T-helper 1 cell (primary cell): ENCODE measurements at places on chromosomes 1 and 21.

GRCh38 chr21:34642211-34643075, 26.4 kb upstream of the CLIC6 start:
- DNase-seq, result no peak

GRCh38 chr1:71438626-71439025, 357.8 kb upstream of the ZRANB2 start:
- DNase-seq, result no peak

- no peak for DNase-seq
Observed at GRCh38 chr21:35503671-35504070, 454.6 kb upstream of the RUNX1 start.

GRCh38 chr21:42557420-42557819, 43.8 kb downstream of the SLC37A1 start:
- DNase-seq, result no peak

DNA sequence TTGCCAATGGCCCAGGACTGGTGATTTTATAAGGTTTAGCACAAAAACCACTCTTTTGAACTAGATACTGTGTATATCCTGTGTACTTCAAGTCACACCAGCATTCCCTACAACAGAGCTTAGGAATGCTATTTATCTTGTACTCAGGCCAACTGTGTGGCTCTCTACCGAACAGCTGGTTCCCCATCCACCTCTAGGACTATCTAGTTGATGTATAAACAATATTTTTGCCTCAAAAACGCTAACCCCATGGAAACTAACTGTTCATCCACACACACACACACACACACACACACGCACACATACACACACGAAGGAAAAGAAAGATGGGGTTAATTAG, 28.7 kb upstream of the SLC45A3 start:
- DNase-seq, result no peak

DNA sequence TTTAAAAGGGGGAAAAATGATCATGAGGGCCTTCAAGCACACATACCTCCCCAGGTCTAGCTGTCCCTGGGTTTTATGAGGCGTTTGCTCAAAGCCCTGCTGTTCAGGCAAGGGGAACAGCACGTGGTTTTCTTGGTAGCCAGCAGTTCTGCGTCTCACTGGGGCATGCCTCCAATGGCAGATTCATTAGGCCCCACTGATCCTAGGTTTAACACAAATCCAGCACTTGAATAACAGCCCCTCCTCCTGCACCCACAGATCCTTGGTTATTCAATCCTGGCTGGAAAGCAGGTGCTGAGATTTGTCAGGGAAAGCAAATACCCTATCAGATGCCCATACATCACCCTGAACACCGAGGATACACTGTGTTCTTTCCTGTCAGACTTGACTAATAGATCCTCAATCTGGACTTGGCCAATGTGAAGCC, 106.4 kb downstream of the ZC3H11B start:
- no peak for DNase-seq

GRCh38 chr1:61579802-61580201, 145.1 kb downstream of the TM2D1 start:
- no peak for DNase-seq

DNA sequence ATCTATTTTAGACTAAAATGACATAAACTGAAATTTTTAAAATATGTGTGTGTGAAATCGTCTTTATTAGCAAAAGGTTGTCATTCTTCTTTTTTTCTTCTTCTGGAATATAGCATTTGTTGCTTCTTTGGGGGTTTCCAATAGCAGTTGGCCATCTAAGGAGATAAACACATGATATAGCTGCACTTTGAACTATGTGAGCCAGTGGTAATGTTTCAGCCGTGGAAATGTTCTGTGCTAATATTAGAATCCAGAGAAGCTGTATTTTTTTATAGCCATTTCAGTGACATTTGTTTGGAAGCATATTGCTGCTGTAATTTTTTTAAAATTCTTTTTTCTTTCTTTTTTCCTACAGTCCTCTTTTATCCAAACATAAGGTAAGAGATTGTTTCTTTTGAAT, 75.1 kb downstream of the CNST start:
- DNase-seq, result no peak

GRCh38 chr1:32247983-32248889, 1.2 kb downstream of the FAM167B start:
- DNase-seq, result peak; percentile 69

DNA sequence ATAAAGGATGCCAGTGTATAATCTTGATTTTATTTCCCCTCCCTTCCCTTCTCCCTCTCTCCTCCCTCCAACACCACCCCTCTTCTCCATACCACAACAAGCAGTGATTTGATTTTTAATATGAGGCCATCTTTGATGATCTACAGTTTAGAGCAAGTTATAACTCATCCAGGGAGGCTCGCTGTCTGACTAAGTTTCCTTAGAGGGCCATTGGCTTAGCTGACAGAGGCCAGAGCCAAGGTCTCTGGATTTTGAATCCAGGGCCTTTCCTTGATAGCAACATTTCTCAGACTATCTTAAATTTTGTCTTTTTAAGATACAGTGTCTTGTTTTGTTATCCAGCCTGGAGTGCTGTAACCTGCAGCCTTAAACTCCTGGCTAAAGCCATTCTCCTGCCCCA, 431.0 kb upstream of the USP24 start:
- no peak for DNase-seq

DNA sequence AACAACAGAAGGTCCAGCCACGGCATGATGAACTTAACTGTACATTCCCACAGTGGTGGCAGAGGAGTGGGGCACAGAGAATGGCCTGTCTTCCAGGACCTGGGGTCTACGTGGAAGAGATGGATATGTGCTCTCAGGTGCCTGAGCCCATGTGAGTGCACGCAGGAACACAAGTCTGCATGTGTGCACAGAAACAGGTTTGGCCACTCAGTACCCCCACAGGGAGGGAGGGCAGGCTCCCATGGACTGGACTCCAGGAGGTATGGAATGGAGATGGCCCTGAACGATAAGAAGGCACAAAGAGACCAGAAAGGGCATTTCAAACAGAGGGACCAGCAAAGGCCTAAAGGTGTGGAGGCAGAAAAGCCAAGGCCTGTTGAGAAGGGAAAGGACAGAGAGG, 10.8 kb downstream of the COL9A2 start:
- DNase-seq, result no peak

- no peak for DNase-seq
Observed at GRCh38 chr1:2923351-2923750, 97.9 kb upstream of the ACTRT2 start.

- DNase-seq, result no peak
Observed at GRCh38 chr21:41222247-41223068, 54.5 kb downstream of the BACE2 start.

DNA sequence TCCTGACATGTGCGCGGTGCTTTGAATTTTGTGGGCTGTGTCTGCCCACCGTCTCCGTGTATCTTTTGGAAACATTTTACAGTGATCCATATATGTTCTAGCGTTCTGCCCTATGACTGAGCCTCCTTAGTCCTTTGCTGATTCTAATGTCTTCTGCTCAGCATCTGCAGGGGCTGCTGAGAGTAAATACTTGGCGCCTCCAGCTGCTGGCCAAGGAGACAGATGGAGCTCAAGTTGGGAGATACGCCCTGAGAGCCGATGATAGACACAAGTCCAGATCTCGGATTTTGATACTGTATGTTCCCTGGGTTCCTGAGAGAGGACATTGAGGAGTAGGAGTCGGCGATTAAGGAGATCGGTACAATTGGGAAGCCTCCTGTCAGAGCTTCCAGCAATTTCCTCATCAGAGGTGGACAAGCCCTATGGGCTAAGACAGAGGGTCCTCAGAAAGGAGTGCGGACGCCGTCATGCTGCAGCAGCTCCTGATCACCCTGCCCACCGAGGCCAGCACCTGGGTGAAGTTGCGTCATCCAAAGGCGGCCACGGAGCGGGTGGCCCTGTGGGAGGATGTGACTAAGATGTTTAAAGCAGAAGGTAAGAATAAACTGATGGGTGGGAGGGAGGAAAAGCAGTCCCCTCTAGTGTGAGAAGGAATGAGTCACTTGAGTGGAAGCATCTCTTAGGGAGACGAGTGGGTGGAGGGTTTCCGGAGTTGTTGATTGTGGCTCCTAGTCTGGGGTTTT, 390 bp downstream of the ZFP69B start:
- DNase-seq, result peak; percentile 48

DNA sequence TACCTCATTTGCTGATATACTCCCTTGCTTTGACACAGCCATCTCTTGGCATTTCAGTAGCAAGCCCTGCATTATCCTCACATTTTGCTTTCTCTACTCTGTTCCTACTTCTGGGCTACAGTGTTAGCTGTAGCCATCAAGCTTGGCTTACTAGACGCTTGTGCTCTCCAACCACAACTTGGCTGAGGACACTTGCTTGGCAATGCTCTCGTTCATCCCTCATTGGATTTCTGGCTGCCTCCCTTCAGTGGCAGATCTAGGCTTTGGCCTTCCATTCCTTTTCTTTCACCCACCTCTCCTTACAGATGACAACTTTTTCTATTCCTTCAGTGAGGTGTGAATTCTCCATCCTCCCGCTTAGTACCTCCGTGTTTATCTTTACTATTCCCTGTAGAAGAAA, 428.7 kb upstream of the LRRC7 start:
- DNase-seq, result no peak

DNA sequence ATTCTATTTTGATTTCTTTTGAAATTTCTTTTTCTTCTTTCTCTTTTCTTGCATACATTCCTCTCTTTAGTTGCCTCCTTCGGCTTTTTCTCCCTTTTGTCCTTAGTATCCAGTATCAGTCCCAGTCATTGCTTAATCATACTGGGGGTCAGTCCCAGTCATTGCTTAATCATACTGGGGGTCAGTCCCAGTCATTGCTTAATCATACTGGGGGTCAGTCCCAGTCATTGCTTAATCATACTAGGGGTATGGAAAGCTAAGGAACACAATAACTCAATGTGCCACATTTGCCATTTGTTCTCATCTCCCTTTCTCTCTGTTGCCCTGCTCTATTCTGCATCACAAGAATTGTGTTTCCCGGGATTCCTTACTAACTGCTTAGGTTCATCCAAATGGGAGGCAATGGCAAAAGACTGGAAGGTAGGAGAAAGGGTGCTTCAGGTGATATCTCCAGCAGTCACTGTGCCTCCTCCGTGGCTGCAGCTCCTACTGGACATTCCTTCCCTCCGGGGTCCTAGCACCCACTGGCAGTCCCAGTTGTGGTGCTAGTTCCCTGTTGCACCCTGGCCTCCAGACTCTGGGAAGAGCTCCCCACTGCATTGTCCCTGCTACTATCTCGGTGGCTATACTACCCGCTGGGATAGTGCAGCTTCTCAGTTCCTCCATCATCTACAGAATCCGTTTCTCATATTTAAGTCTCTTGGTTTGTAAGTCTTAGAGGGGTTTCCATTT, 32.6 kb upstream of the LAMC1 start:
- no peak for DNase-seq

GRCh38 chr1:65440322-65440900, 19.9 kb downstream of the LEPR start:
- DNase-seq, result no peak

- no peak for DNase-seq
Observed at GRCh38 chr1:84774669-84775534, 84.6 kb upstream of the SSX2IP start.

- no peak for DNase-seq
Observed at GRCh38 chr1:243513726-243514491, 258.1 kb downstream of the SDCCAG8 start.

DNA sequence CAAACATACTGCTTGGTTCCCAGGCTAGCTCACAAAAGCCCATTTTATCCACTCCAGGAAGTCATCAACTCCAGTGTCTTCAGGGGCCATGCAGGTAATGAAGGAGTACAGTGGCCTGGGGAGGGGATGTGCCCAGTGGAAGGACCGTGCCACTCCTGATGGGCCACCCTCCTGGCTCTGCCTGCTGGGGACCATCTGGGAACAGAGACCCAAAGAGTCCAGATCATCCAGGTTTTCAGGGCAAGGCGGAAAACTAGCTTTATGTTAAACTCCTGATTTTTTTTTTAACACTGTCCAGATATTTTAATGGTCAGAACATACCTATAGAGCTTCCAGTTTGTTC, 75.6 kb downstream of the CD46 start:
- no peak for DNase-seq

DNA sequence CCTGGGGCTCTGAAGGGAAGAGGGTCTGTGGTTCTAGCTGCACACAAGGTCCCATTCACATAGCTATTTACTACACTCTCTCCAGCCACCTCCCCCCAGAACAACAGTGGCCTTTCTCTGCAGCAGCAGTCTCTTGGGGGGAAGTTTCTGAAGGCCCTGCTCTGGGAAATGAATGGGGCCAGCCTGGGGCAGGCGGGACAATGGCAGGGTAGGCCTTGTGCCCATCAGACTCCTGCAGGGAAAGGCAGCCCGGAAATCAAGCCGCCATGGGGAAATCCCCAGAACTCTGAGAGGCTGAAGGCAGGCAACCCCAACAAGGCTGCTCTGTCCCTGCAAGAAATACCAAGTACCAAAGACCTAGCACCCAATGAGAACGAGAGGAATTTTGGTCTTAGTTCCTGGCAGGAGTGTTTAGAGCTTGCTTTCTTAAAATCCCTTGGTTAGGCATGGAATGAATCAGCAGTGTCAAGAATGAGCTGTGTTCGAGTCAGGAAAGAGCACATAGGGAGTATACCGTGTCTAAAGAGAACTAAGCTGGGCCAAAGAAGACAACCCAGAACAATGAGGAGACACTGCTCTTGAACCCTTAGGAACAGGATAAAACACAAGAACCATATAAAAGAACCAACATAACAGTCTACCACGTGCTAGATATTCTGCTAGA, 11.3 kb downstream of the ARHGEF11 start:
- DNase-seq, result no peak
